NCI-H226 (cell line): ENCODE measurements at places on chromosomes 1 and 21.
A peak's percentile ranks its signal among the peaks of the same experiment; 100 is the strongest.

DNA sequence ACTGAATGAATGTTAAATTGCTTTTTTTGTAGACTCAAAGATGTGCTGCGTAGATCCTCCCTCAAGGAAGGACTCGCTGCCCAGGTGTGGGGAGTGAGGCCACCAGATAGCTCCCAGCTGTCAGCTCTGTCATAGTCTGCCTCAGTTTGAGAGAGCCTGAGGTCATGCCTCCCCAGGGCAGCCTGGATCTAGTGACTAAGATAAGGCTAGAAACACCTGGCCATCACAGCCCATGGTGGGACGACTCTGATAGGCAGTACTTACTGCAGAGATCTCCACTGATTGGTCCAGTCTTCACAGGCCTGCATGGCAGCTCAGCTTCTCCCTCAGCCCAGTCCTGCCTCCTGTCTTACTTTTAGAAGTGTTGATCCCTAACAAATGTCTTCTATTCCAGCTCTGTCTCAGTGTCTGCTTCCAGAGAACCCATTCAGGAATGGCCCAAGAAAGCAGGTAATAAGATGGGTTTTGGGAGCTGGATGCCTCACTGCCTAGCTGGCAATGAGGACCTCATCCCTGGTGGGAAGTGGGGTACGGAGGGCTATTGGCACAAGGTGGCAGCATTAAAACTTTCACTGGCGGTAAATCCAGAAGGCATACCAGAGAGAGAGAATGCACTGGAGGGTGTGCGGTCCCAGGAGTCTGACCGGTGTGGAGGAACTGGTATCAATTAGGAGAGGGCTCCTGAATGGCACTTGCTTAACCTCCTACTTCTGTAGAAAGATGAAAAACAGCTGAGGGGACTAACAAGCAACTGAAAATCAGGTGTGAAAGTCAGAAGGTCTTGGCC is 55.3 kb upstream of the GPR37L1 start:
- no peak for DNase-seq

DNA sequence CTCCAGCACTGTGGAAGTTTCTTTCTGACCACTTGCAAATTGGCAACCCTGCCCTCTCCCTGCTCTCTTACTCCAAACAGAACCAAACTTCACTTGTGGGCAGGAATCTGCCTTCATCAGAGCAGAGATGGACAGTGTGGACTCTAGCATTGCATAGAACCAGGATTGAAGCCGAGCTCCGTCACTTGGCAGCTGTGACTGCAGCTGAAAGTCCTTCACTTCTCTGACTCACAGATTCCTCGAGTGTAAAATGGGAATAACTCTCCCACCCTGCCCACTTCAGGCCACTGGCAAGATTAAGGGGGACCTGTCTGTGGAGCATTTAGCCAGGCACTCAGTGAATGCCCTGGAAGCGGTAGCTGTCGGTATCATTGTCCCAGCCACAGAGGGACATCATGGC is 75.7 kb upstream of the ZBTB40 start:
- DNase-seq = no peak

- DNase-seq = no peak
Measured at GRCh38 chr1:195030793-195031192, 1577.4 kb downstream of the KCNT2 start.

DNA sequence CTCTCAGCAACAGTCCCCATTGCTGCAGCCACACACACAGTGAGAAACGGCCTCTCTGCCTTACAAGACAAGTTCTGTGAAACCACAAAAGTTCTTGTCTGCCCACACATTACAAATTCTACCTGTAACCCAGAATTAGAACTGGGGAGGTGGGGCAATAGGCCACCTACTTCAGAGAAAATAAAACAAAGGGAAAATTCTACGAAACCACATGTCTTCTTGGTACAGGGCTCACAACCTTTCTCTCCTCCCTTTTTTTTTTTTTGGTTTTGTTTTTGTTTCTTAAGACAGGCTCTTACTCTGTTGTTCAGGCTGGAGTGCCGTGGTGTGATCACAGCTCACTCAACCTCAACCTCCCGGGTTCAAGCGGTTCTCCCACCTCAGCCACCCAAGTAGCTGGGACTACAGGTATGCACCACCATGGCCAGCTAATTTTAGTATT is 30.2 kb downstream of the LPAR3 start:
- DNase-seq = no peak

- no peak for DNase-seq
Measured at GRCh38 chr1:56223968-56224367, 355.4 kb downstream of the PLPP3 start.

DNA sequence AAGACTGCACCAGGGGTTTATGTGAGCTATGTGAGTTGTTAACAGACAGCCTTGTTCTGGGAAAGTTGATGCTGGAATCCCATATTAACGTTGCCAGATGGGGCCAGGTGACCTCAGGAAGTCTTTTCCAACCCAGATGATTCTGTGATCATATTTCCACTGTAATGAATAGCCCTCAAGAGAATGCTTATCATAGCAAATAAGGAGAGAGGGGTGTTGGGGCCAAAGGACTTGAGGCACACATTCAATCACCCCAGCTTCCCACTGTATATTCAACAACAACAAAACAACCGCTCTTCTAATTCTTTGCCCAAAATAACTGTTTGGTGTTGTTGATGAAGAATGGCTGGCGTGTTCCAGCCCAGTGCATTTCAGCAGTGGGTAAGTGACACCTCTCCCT is 14.1 kb downstream of the ZNF697 start:
- DNase-seq = no peak

- DNase-seq = no peak
Measured at GRCh38 chr1:154481053-154481452, 21.0 kb upstream of the TDRD10 start.

DNA sequence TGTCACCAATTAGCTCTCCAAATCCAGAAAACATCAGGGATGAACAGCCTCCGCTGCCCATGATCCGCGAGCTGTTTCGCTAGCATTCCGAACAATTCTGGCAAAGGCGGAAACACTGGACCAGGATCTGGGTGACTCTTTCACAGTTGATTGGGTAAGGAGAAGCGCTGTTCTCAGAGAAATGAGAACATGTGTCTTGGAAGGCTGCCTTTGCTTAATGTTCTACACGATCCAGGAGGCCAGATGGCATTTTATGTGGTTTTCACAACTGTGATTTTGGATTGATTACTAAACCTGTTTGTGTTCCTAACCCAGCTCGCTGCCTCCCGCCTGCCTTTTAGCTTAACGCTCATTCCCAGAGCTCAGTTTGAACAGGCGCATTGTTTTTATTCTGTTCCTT is 144.0 kb downstream of the KIF26B start:
- DNase-seq = no peak

- no peak for DNase-seq
Measured at GRCh38 chr1:200317236-200317635, 92.6 kb downstream of the ZNF281 start.

GRCh38 chr1:3018576-3018975 is 2.7 kb upstream of the ACTRT2 start:
- DNase-seq = no peak

- no peak for DNase-seq
Measured at GRCh38 chr1:54212872-54213271, 12.9 kb downstream of the MRPL37 start.

- DNase-seq = no peak
Measured at GRCh38 chr21:41775149-41775472, 8.3 kb upstream of the RIPK4 start.

- DNase-seq = no peak
Measured at GRCh38 chr21:17607684-17608083, 5.0 kb downstream of the BTG3 start.

GRCh38 chr21:24289539-24289938 is 1317.7 kb downstream of the MRPL39 start:
- DNase-seq = no peak

DNA sequence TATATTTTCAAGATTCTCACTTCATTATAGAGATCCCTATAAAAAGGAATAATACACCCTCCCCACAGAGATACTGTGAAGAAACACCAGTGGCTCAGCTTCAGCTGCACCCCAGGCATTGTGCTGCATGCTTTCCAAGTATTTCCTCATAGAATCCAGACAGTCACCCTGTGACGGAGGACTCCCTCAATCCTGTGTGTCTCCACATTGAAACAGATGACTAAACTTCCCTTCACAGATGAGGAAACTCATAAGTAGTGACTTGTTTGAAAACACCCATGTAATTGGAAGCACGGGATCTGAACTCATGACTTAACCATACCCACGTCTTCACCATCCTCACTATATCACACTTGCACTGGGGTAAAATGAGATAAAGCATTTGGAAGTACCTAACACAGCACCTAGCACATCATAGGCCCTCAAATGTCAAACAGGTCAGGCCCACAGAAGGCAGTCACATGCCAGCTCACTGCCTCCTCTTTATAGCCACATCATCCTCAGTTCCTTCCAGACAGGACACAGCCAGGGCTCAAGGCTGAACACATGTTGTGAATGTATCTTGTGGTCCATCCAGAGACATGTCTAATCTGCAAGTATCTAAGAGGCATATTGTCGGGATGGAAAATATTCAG is 55.2 kb downstream of the GPR161 start:
- peak; percentile 11 for DNase-seq

DNA sequence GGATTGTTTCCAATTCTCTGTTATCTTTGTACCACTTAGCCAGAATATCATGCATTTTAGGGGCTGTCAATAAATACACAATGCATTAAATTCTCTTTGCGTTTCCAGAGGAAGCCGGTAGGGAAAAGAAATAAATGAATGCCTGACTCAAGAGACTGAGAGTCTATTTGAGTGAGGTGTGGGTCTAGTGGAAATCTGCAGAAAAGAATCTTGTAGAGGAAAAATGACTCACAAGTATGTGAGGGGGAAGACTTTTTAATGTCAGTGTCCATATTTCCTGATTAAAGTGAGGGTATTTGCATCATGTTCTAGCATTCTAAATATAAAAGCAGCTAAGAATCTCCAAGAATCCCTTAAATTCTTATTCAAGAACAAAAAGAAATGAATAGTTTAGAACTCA is 271.1 kb downstream of the PTPRC start:
- peak; percentile 54 for DNase-seq

- no peak for DNase-seq
Measured at GRCh38 chr1:218521414-218522169, 176.5 kb downstream of the TGFB2 start.
